ENCODE measurements at places on chromosomes 12 and 14.

GRCh38 chr14:61609884-61610283 is 85.4 kb upstream of the HIF1A start:
- DNase-seq: no peak

- DNase-seq: no peak
Observed at GRCh38 chr14:56490379-56490778, 89.2 kb upstream of the TMEM260 start.

- no peak for DNase-seq
Observed at GRCh38 chr14:73146111-73146510, 9.8 kb downstream of the PSEN1 start.

DNA sequence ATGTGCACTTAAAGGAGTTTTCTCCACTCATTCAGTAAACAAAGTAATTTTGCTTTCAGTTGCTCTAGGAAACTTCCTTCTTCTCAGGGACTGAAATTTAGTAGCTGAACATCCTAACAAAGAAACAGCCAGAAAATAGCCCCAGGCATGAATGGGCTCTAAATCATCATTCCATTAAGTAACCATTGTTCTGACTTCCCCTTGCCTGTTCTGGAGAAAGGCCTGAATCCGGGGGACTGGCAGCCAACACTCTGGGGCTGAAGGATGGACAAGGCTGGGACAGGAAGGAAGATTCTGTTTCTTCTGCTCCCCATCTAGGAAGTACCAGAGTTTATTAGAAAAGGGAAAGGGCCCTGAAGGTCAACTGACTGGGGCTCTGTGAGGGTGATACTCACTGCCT is 104.5 kb downstream of the ESRRB start:
- no peak for DNase-seq

DNA sequence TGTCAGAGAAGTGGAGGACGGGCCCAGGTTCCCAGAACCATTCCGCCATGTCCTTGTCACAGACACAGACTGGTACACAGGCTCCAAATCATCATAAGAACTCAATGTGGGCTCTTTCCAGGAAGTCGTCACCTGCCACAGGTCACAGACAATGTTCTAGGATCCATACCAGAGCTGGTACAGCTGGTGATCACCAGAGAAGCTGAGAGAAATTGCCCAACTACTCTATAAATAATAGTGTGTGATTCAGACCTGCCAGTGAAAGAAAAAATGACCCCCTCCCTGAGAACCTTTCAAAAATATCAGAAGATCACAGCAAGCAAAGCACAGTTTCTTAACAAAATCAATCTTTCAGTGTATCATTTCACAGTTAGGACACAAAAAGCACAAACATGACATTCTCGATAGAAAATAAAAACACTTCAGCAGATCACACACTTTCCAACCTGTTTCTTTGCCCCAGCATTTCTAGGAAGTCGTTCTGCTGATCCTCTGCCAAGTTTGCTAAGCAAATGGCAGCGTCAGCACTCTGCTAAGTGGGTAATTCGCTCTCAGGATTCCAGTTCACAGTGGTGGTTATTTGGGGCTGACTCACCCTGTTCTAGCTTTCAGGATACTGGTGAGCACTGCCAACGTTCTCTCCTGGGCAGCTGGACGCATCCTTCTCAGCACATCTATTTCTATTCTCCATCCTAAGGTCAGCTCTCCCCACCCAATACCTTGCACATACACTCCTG is 223.3 kb upstream of the SFSWAP start:
- no peak for DNase-seq
